GM12865 (cell line): ENCODE measurements at places on chromosomes 4 and X.
A peak's percentile ranks its signal among the peaks of the same experiment; 100 is the strongest.

DNA sequence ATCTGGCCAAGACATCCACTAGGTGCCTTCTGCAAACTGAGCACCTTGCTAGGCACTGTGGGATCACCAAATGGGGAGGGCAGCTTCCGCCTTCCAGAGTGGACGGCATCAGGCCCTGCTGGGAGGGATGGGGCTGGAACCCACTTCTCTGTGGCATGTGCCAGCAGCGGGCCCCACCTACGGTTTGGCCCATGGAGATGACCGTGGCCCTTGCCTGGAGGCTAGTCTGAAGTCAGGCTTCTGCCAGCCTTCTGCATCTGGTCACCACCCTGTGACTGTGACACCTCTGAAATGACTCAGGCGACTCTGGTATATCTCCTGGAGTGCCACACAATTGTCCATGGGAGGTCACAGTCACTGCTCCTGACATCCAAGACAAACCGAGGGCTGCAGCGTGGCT lies 7.2 kb downstream of the SSR4 start:
- no peak for DNase-seq

DNA sequence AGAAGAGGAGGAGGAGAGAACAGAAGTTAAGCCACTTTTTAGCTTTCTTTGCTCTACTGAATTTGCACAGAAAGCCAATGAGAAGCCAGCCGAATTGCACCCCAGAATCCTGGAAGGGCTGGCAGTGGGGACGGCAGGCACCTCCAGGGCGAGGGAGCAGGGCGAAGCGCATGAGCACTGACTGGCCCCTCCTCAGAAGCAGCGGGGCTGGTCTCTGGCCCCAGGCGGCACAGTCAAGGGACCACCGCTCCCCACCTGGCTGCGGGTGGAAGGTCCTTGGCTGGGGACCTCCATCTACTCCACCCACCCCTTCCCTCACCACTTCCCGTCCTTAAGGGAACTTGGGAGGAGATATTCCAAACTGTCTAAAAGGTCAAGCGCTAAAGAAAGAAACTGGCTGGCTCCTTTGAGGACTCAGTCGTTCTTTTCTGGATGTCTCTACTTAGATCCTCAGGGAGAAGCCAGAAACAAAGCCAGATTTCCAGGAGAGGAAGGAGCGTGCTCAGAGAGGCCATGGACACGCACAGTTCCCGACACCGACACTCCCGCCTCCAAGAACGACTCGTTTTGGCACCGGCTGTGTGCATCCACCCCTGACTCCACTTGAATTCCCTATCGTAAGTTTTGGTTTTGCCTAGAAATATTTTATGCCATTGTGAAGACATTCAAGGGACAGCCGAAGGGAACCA lies 59.5 kb upstream of the CRMP1 start:
- no peak for DNase-seq

DNA sequence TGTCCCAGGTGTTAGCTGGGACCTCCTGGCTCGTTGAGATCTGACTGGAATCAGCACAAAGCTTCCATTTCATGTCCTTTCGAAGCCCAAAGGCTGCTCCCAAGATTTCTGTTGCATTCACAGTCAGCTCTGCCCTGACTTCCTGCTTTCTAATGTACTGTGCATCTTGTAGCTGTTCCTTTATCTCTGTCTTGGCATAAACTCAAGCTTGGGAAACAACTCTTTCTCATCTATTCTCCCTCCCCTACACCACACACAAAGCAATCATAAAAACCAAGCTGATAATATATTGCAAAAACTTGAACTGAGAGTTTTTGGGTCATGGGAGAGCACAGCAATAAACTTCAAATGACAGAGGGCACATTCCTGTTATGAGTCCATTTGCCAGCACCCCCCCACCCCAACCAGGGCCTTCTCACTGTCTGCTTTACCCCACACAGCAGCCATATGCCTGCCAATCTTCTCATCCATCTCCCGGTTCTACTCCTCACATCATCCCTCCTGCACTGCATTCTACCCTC lies 76.3 kb downstream of the SYNPO2 start:
- no peak for DNase-seq

DNA sequence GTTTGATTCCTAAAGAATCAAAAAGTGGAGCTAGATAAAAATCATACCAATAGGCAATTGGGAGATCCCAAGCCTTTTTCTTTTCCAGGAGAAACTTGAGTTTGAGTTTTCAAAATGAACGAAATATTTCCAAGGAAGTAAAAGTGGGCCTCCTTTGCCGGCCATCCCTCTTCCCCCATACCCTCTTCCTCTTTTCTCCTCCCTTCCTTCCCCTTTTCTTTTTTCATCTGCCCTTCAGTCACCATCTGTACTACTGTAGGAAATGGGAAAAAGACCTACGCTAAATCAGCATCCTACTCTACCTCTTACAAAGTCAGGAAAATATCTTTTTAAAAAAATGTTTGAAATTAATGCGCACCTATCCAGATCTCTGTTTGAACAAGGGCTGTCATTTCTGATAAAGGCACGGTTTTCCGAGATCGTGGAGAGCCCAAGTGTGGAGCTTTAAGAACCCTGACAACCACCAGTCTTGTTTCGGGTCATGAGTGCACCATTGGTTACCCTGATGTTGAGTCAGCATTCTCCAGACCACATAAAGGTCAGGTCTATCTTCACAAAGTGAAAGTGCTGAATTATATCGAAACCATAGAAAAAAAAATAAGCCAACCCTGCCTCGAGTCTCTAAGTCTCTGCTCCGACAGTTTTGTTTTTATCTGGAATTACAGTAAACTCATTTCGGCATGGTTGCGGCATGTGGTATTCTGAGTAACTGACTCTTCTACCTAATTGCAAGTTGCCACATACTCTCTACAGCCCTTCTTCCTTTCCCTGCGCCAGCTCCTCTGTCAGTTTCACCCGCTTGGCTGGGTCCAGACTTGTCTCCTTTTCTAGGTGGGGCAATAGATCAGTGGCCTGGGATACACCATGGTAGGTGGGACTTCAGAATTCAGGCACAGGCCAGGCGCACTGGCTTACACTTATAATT lies 140.2 kb upstream of the KLF3 start:
- peak; percentile 93 for DNase-seq

GRCh38 chr4:20249333-20249732 lies 2.4 kb upstream of the SLIT2 start:
- DNase-seq: no peak

DNA sequence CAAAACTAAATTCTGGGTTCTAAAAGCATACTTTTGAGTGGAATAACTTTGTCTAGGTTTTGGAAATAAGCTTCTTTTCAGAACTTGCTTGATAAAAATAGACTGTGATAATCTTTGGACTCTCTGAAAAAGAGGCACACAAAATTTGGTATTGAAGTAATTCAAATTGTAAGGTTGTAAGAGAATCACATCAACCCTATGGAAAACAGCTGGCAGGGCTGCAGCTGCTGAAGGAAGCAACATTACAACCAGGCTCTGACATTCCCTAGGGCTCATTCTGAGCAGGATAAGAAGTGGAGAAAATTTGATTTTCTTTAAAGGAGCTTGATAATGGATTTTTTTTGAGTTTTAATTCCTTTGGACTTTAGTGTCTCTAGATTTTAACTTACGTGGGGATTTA lies 147.6 kb downstream of the FSTL5 start:
- no peak for DNase-seq

GRCh38 chr4:33625748-33626147 lies 2618.6 kb downstream of the ARAP2 start:
- no peak for DNase-seq

DNA sequence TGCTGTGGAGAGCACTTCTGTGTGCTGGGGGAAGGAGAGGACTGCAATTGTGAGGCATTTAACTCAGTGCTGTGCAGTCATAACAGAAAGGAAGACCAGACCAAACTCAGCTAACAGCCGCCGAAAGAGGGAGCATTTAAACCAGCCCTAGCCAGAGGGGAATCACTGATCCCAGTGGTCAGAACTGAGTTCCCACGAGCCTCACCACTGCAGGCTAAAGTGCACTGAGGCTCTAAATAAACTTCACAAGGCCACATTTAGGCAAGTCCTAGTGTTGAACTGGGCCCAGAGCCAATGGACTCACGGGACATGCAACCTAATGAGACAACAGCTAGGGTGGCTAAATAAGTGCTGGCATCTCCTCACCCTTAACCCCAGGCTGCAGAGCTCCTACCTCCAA lies 20.4 kb downstream of the IQCM start:
- no peak for DNase-seq
